ENCODE measurements at places on chromosomes 6 and 20.
A peak's percentile ranks its signal among the peaks of the same experiment; 100 is the strongest.

- DNase-seq = no peak
Measured at GRCh38 chr20:22795871-22796270, 211.5 kb upstream of the FOXA2 start.

GRCh38 chr6:108353853-108354252 is 59.0 kb downstream of the AFG1L start:
- no peak for DNase-seq

DNA sequence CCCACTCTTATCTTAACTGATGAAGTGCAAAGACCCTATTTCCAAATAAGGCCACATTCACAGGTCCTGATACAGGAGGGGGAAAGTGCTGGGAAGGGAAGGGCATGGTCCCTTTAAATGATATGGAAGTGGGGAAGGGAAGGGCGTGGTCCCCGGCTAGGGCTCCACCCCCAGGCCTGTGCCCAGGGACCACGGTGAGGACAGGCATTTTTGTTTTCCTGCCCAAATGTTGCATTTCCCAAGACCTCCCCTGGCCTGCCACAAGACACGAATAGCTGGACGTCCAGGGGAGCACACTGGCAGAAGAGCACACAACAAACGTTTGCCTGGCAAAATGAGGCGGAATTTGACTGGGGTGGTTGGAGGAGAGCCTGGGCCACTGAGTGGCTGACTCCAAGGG is 16.1 kb upstream of the HFE start:
- no peak for DNase-seq

DNA sequence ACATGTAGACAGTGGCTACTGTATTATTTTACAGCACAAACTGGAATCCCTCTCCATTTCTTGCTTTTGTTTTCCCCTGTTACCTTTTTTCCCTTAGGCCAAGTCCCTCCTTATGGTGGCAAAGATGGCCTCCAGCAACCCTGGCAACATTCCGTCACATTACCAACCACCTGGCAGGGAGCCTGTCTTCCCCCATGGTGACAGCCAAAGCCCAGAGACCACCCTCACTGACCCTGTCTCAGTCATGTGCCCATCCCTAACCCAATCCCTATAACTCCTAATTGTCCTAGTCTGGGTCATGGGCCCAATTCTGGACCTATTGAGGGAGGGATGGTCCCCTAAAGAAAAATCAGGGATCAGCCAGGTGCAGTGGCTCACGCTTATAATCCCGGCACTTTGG is 27.6 kb downstream of the PARD6B start:
- DNase-seq = no peak

DNA sequence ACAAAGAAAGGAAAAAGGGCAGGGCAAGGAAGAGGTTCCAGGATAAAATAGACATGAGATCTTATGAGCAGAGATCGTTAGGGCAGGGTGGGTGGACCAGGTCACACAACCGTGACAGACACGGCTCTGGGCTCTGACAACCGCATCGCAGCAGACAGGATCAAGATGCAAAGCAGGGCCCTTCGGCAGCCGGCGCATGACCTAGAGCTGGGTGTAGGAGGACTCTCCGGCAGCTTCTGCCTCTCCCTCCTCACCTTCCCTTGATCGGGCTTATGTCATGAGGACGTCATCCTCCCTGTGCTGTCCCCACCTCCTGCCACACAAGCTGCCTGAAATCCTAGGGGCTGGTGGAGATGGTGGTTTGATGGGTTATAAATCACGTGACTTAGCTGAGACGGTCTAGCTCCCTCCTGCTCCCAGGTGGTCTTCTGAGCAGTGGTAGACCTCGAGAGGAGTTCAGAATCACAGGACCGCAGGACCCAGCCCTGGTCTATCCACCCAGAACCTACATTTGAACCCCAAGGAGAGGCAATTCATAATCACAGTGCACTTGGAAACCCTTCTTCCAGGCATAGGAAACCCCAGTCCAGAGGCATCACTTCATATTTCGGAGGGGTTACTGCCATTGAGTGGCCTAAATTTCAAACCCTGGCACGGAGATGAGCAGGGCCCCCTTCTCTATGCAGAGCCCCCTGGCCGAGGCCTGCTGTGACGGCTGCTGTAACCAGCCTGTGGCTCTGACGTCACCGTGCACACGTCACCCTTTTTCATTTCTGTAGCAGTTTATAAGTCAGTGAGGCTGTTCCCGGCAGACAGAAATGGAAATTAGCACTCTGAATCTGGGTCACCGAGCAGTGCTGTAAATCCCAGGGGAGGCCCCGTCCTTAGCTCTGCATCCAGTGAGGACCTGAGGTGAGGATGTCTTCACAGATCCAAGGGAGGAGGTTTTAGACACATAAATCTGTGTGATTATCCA is 8.7 kb upstream of the CCR6 start:
- peak; percentile 64 for DNase-seq

- no peak for DNase-seq
Measured at GRCh38 chr6:27565839-27566779, 93.2 kb upstream of the ZNF184 start.

DNA sequence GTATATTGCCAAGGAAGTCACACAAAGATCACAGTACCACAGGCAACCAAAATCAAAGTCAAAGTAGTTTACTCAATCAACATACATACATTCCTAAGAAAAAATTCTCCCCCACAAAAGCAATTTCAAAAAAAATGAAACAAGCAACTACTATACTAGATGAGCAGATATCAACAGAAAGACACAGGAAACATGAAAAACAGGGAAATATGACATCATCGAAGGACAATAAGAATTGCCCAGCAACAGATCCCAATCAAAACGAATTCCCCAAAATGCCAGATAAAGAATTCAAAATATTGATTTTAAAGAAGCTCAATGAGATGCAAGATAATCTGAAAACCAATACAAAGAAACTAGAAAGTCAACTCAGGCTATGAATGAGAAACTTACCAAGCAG is 219.7 kb upstream of the TAB2 start:
- no peak for DNase-seq
